Activated T-cell treated with anti-CD3 and anti-CD28 coated beads, Interleukin-2, amount 50 U/mL, for 1 hour (primary cell): ENCODE measurements at places on chromosomes 3 and 15.

GRCh38 chr3:33007776-33008175 lies 56.3 kb downstream of the CCR4 start:
- DNase-seq, result no peak

DNA sequence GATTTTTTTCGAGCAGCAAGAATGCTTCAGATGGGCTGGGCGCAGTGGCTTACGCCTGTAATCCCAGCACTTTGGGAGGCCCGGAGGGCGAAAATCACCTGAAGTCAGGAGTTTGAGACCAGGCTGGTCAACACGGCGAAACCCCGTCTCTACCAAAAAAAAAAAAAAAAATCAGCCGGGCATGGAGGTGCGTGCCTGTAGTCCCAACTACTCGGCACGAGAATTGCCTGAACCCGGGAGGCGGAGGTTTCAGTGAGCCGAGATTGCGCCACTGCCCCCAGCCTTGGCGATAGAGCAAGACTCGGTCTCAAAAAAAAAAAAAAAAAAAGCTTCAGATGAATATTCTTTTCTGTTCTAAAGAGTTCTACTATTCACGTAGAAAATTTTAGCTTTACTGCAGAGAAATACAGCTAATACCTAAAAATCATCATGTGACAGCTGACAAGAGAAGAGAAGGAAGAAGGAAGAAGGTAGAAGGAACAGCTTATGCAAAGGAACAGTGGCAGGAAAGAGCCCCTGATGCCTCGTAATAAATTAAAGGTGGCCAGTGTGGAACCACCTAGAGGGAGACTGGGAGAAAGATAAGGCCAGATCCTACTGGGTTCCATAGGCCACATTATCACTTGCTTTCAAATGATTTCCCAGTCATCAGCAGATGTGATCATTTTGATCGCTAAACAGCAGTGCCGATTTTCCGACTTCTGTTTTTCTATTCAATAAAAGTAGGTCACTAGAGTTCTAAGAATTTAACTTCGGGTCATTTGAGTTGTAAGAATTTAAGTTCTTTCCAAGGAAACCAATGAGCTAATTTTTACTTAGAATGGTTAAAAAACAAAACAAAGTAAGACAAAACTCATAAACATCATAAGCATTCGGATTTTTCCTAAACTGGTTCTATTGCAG lies 1.5 kb downstream of the CMTM6 start:
- no peak for DNase-seq

GRCh38 chr3:87796137-87796842 lies 262.5 kb downstream of the CGGBP1 start:
- DNase-seq, result no peak

- DNase-seq, result no peak
Observed at GRCh38 chr3:8486936-8487335, 14.7 kb upstream of the LMCD1 start.

- DNase-seq, result no peak
Observed at GRCh38 chr3:51953445-51953844, 1.7 kb upstream of the GPR62 start.

DNA sequence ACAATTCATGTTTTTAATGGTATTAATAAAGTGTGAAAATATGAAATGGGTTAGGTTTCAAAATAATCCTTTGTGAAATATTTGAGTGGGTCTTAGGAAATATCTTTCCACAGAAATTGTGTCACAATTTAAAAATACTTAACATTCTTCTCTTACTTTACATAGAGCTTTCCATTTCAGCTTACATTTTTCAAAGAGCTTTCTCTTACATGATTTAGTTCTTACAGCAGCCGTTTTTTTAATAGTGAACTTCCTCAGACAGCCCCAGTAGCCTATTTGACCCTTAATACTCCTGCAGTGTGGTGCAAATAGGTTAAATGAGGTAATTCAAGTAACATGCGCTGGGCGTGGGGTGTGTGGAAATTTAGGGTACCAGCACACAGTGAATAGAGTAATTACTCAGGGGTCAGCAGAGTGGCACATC lies 21.8 kb downstream of the P2RY12 start:
- DNase-seq, result no peak

- DNase-seq, result no peak
Observed at GRCh38 chr3:127483902-127484591, 106.5 kb downstream of the TPRA1 start.

- DNase-seq, result no peak
Observed at GRCh38 chr3:149409351-149409750, 31.9 kb upstream of the TM4SF1 start.

- DNase-seq, result no peak
Observed at GRCh38 chr15:100083572-100083971, 258.2 kb downstream of the ADAMTS17 start.
